SJSA1 (cell line): ENCODE measurements at places on chromosomes 1 and 21. TPM values are rescaled to one million over a fixed set of nuclear protein-coding genes. Genes with fewer than 3 reads are reported as not detected.
A peak's percentile ranks its signal among the peaks of the same experiment; 100 is the strongest.

The KIF21B gene
- 1.1 and 1.7 TPM in 2 replicates for total RNA-seq

The PPIAL4G gene
- total RNA-seq: not detected in 2 replicates

The SELP gene
- not detected in 2 replicates for total RNA-seq

The DNASE2B gene
- not detected in 2 replicates for total RNA-seq

The RAB7B gene
- 0.19 and 0.55 TPM in 2 replicates for total RNA-seq

The CELF3 gene
- not detected in 2 replicates for total RNA-seq

The WDR64 gene
- 0.24 TPM in 1 of 2 replicates, not detected in the other for total RNA-seq

The OR2AK2 gene
- total RNA-seq: not detected in 2 replicates

The KCNH1 gene
- total RNA-seq: 0.58 and 2.7 TPM in 2 replicates

The TGFBR3 gene
- 8.8 and 15.2 TPM in 2 replicates for total RNA-seq

- no peak for DNase-seq
These were observed 98.4 kb downstream of the EDEM3 start for GRCh38 chr1:184656221-184656620.

DNA sequence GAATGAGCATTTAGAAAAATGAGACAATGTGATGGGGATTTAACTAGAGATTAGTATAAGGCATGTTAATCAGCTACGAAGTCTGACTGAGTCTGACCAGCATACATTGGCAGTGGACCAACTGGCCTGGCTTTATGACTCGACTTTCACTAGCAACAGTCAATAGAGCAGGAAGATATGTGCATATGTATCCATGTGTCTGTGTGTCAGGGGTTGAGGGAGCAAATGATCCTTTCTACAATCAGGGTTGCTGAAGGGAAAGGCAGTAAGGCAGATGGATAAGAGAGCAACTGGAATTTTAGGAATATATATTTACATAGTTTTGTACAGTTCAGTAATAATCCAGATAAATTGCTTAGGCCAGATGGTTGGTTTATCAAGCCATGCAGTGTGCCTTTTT lies 645.6 kb downstream of the PLA2G4A start:
- DNase-seq: no peak

- no peak for DNase-seq
These were observed 59.0 kb downstream of the IRF2BP2 start for GRCh38 chr1:234551032-234551378.

DNA sequence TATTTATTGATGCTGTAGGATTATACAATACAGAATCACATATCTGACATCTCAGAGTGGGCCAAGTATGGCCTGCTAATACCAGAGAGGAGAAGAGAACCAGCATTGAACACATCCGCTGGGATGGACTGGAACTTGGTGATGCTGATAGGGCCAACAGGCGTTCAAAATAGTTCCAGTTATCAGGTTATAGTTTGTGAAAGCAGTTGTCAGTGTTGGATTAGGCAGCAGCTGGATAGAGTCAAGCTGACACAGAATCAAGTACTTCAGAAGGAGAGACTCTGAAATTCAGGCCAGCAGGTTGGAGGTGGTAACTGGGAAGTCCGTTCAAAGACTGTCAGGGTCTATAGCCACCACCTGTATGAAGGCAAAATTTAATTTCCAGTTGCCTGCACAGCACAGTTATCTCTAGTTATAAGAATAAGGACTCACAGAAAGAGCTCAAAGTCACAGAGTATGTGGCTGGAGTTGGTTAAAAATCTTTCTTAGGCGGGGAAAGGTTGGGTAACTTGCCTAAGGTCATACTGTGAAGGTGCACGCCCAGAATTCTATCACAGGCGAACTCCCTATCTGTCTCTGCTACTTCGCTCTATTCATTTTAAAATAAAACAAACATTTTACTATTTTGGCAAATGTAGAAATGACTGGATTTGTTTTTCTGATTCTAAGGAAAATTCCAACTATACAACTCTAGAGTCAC lies 9.9 kb upstream of the DIPK1A start:
- no peak for DNase-seq

DNA sequence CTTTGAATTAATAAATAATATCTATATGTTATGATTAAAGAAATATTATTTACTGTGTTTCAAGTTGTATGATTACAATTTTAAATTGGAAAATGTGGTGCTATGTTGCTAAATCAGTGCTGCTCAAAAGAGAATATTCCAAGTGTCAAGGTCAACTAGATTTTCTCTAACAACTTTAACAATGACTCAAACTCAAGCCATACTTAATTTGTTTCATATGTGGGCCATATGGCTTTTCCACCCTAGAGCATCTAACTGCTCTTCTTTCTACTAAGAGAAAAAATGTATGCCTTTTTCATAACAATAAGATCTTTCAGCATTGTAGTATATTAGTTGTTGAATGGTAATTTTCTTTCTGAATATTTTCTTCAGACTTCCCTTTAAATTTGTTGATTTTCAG lies 8.3 kb upstream of the SYT14 start:
- DNase-seq: no peak

- no peak for DNase-seq
These were observed 48.6 kb downstream of the CNN3 start for GRCh38 chr1:94878329-94878728.

- peak; percentile 76 for DNase-seq
These were observed at the start of gene ECM1 for GRCh38 chr1:150507912-150508864. Gene ECM1, plus strand, starts transcription at chr1:150508109. Its CDS starts 101 bp downstream, at chr1:150508210.

- no peak for DNase-seq
These were observed 16.8 kb downstream of the FCER1A start for GRCh38 chr1:159318784-159319551.

GRCh38 chr1:146049436-146049835 lies 27.9 kb upstream of the HJV start:
- DNase-seq: no peak

DNA sequence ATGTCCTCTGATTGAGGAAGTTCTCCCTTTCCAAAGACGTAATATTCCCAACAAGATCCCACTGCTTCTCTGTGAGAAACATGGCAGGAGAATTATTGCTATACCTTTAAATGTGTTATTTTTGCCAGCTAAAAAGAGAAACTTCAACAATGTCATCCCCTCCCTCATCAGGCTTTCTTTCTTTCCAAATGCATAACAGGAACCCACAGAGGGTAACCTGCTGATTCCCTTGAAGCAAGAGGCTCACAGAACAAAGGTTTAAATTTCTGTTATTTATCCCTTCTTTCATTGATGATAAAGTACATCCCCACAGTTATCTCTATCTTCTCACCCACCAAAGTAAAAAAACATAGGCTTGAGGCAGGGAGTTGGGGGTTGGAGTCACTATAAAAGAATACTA lies 102.1 kb downstream of the SLC30A10 start:
- DNase-seq: no peak

GRCh38 chr1:116075990-116076389 lies 35.2 kb upstream of the MAB21L3 start:
- no peak for DNase-seq

- DNase-seq: no peak
These were observed 14.5 kb upstream of the NLRP3 start for GRCh38 chr1:247401310-247402119.

DNA sequence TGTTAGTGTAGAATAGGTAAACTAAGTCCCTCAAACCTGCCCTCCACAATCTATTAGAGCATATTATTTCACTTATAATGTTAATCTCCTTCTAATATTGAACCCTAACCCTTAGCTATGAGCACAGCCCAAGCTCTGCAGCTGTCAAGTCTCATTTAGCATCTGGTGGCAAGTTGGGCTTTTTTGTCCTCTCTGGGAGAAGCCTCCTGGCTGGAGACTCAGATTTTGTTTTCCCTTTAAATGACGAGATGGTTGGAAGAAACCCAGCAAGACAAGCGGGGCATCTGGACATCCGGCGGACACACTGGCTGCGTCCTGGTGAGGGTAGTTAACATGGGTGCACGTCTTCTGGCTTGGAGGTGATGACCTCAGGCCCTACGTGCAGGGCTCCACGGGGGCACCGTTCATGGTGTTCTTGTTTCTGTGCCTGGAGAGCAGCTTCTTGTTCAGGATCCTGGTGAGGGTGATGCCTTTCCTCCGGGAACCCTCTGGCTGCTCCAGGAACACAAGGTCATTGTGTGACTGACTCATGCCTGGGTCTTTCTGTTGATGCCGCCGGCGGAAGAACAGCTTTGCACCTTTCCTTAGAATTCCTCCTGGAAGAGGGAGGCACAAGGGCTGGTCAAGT lies 9.7 kb upstream of the PRDM15 start:
- no peak for DNase-seq

DNA sequence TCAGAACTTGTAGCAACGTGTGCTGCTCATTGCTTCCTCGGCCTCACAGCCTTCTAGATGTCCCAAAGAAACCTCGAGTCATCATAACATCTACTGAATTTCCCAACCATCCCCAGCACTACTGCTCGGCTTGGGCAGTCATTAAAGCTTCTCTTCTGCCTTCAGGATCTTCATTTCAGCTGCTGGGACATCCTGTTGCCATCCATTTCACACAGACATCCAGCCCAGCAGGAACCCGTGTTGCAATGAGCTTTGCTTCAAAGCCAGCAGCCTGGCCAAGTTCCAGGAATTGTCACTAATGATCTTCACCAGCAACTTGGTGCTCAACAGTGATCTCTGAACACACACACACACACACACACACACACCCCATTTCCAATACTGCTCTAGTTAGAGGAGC lies 18.5 kb downstream of the WLS start:
- no peak for DNase-seq

- no peak for DNase-seq
These were observed 10.2 kb downstream of the GRHL3 start for GRCh38 chr1:24329331-24329730.

DNA sequence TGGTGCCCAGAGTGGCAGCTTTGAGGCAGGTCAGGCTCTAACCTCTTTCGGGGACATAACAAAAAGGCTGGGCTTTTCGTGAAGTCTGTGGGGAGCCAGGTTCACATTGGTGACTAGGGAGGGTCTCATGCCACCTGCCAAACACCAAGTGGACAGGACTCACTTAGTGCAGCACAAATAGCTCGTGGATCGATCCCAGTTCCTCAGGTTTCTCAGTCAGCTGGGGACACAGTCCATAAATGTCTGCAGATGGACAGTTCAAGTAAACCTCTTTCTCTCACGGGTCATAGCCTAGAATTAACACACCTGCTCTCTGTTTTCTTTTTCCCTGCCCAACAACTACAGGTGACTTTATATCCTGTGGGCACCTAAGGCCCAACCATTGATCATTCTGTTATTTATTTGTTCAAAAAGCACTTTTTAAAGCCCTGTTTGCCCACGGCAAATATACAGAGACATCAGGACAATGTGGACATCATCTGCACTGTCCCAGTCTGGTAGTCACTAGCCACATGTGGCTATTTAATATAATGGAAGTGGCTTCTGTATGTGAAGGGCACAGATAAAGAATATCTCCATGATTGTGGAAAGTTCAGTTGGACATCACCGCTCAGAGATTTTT lies 53.5 kb downstream of the CAPN2 start:
- no peak for DNase-seq

DNA sequence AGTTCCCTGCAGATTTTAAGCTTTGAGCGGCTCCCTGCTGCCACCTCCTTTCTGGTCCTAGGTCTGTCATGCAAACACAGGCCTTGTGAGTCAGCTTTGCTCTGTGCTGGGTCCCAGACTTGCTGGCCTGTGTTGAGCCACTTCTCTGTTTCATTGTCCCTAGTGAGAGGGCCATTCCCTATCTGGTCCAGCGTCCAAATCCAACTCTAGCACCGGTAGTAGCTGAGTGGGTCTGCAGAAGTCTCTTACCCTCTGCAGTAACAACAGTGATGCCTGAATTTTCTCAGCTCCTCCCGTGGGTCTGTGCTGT lies 5.8 kb downstream of the TTC22 start:
- no peak for DNase-seq

GRCh38 chr1:193068013-193068412 lies 8.6 kb downstream of the RO60 start:
- no peak for DNase-seq

GRCh38 chr1:49824261-49824660 lies 199.5 kb downstream of the AGBL4 start:
- DNase-seq: no peak

- peak; percentile 21 for DNase-seq
These were observed 350.0 kb upstream of the RUNX1 start for GRCh38 chr21:35399002-35399530.
